Right lobe of liver (tissue), 6 donors: ENCODE measurements at places on chromosomes 1 and 21.

DNA sequence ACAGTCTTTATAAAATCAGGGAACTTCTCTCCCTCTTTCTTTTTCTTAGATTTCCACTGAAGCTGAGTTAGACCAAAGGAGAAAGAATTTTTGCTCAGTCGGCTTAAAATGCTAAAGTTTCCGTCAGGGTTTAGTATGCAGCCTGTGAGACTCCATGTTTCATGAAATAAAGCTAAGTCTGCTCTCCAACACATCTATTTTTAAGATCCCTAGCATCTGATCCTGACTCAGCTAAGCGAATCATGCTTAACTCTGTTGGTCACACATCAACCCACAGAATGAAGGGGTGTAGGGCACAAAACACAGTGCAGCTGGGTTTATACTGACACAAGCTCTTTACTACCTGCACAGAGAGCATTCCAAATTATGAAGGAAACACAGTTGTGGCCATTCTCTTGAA, 102.4 kb upstream of the ZNF281 start:
- DNase-seq: no peak

GRCh38 chr1:247453997-247454396, 3.9 kb downstream of the OR2B11 start:
- no peak for DNase-seq

- DNase-seq: no peak
These were observed 27.4 kb upstream of the ASPM start for GRCh38 chr1:197173571-197174507.

DNA sequence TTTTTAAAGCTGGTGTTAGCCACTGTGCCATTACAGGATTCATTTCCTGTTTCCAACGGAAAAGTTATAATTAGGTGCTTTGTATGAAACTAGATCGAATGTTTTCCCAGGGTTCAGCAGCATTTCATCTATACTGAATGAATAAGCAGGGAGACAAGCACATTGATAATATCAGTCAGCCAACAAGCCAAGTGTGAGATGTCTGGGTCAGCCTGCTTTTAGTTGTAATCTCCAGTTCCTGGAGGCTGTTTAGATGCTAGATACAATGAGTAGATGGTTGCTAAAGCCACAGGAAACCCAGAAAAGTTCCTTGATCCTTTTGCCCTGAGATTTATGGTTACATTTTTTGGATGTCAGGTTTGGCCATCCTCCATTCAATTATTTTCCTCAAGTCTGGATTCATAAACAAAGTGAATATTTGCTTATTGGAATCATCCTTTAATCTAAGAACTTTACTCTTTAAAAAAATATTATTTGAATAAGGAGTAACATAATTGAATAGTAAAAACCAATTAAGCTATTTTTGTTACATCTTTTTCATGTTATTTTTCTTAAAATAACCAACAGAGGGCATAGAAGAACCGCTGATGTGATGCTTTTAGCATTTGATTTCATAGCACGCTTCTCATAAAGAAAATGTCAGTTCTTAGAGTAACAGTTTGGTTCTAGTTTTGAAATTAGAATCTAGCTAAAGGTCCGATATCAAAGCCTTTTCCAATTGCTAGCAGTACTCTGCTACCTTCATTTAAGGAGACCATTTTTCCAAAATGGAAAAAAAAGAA, 76.6 kb downstream of the HSPA13 start:
- no peak for DNase-seq

DNA sequence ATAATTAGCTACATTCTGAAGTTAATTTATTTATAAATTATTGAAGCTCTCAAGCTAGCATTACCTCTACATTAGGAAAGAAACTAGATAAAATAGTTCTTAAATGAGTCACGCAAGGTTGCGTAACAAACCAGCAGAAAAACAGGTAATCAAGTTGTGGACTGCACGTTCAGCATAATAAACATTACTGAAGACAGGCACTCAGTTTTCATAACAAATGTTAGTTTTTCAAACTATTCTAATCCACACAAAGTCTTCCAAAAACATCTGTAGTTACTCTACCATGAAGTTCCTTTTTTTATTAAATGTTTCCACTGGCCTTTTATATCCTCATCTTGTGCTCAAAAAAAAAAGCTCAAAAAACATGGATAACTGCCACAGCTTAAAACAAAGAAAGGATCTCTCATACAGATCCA, 1.3 kb downstream of the TOR1AIP2 start:
- no peak for DNase-seq

GRCh38 chr1:204836856-204837255, 33.8 kb upstream of the NFASC start:
- DNase-seq: no peak

- DNase-seq: no peak
These were observed 1.4 kb upstream of the ARF1 start for GRCh38 chr1:228081144-228081543.

DNA sequence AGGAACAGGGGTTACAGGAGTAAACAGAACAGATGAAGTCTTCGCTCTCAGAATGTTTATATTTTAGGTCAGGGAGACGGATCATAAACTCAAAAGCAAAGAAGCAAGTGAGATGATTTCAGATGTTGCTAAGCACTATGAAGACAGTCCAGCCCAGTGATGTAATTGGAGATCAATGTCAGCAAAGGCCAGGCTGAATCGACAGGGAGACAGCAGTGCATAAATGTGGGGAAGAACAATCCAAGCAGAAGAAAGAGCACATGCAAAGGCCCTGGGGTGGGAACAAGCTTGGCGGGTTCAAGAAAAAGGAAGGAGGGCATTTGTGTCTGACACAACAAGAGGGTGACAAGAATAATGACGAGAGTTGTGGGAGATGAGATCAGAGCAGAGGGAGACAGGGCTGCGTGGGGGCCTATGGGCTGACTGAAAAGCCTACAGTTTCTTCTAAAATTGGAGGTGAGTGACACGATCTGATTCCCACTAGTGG, 47.0 kb downstream of the TAS1R2 start:
- no peak for DNase-seq

DNA sequence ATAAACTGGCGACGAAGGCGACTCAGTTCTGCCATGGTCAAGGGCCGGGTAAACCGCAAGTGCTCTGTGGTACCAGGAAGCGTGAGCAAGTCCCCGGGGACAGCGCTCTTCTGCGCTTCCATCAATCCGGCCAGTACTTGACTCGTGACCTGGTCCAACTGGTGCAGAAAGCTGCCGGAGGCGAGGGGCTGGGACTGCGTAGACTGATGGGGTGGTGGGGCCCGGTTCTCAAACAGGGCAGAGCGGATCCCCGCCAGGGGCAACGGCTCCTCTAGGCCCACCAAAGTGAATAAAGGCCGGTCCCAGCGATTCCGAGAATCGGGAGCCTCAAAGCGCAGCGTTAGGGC, 852 bp downstream of the KTI12 start:
- peak; percentile 62 for DNase-seq

DNA sequence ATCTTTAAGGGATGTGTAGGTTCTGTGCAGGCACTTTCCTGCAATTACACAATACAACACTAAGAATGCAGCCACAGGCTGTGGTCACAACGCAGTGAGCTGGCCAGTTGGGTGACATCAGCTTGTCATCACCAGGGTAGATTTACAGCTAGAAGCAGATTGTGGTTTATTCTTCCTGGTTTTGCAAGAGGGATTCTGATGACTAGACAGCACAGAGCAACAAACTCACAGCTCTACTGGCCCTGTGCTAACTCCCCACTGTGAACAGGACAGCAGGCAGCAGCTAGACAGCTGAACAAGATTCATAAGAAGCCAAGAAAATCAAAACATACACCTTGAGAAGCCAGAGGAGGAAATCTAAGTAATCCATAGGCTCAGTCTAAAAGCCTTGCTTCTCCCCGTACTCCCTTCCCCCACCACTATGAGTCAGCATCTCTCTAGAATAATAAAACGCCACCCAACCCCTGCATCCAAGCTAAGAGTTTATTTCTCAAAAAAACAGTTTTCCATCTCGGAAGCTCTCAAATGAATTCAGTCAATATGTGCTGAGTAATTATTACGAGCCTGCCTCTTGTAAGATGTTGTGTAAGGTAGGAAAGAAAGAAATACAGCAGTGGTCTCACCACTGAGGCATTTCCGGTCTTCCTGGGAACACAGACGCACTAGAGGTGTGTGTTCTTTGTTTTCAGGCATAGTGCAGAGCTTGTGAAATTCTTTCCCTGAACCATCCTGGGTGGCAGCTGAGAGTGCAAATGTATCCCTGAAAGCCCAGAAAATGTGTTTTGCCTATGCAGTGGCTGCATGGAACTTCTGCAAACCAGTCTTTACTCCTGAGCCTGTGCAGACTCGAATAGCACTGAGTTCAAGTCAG, 162.8 kb downstream of the NTPCR start:
- DNase-seq: peak; percentile 46

GRCh38 chr1:115237023-115237422, 101.0 kb downstream of the NGF start:
- no peak for DNase-seq

- DNase-seq: no peak
These were observed 173.2 kb downstream of the CACNA1E start for GRCh38 chr1:181656491-181656890.

GRCh38 chr1:162088281-162088969, 18.9 kb downstream of the NOS1AP start:
- no peak for DNase-seq

DNA sequence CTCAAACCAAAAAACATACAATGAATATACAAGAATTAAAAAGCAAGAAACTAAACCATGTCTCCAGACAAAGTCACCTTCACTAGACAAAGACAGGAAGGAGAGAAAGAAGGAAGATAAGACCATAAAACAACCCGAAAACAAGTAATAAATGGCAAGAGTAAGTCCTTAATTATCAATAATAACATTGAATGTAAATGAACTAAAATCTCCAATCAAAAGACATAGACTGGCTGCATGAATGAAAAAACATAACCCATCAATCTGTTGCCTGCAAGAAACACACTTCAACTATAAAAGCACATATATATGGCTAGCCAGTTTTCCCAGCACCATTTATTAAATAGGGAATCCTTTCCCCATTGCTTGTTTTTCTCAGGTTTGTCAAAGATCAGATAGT, 100.8 kb upstream of the SAMSN1 start:
- DNase-seq: no peak

- DNase-seq: no peak
These were observed 5.1 kb upstream of the DESI2 start for GRCh38 chr1:244647819-244648218.

DNA sequence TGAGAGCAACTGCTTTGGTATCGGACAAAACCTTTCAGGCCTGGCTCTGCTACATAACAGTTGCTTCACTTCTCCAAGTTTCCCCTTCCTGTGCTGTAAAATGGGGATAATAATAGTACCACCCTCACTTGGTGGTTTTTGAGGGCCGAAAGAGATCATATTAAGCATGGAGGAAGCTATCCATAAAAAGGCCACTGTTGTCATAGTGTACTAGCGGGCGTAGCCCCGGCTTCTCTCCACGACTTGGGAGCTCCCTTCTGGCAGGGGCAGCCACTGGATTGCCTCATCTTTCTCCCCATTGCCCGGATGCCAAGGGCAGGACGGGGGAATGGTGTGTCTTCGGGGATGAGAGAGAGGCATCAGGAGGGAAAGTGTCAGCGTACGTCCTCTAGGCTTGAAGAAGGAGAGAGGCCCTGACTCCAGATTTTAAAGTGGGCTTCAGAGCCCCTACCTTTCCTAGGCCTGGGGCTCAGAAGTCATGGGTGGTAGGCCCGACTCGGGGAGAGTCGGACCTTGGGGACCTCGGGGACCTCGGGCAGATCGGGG, 548 bp upstream of the MFSD2A start:
- DNase-seq: no peak

GRCh38 chr1:165355139-165355976, 1.2 kb downstream of the LMX1A start:
- DNase-seq: no peak

DNA sequence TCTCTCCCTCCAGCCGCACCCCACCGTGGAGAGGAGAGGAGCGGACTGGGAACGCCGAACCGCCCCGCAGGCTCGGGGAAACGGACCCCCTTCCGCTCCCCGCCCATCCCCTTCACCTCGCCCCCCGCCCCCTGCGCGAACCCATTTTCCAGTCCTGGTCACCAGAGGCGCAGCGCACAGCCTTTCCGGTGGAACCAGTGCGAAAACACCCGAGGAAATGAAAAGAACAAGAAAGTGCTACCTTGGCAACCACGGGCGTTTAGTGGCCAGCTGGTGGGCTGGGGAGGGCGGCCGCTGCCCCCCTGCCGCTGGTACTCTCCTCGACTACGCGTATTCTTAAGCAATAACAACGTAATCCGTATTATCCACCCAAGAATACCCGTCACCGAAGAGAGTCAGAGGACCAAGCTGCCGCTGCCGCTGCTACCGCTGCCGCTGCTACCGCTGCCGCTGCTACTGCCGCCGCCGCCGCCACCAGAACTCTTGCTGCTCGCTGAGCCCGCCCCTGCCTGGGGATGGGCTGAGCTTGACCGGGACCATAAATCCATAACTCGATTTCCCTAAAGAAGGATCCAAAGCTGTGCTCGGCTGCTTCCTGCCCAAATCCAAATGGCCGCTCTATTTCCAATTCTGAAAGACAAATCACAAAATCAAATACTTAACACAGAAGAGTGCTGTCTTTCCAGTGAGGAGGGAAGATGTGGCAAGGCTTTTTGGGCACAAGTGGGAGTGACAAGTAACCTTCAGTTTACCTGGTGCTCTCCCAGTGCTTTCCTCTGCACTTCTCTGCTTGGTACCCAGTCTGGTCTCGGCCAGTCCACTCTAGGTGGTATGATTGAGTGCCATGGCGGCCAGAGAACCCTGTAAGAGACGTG, 125.2 kb upstream of the DPYD start:
- DNase-seq: peak; percentile 55

DNA sequence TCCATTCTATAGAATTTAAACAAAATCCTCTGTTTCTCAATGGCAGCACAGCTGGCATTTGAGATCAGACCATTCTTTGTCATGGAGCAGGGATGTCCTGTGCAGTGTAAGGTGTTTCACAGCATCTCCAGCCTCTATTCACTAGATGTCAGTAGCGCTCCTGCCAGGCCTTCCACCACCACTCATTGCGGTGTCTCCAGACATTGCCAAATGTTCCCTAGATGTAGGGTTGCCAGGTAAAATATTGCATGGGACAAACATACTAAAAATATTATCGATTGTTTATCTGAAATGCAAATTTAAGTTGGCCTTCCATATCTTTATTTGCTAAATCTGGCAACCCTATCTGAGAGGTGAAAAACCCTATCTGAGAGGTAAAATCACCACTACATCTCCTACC, 11.7 kb downstream of the ITLN2 start:
- DNase-seq: no peak

GRCh38 chr1:62093261-62093660, 101.4 kb upstream of the L1TD1 start:
- no peak for DNase-seq

GRCh38 chr1:201414051-201414738, 7.3 kb downstream of the TNNI1 start:
- DNase-seq: no peak

- no peak for DNase-seq
These were observed 12.5 kb downstream of the TRAF3IP3 start for GRCh38 chr1:209768354-209768774.
